Activated naive CD8-positive, alpha-beta T cell treated with anti-CD3 and anti-CD28 coated beads, Interleukin-2, amount 10 ng/mL, durations not matched to agents 7 days and 5 days (primary cell): ENCODE measurements at places on chromosomes 12 and 14.
A peak's percentile ranks its signal among the peaks of the same experiment; 100 is the strongest.

- no peaks in the 10 kb centered on the region for H3K4me1 ChIP-seq
- H3K27ac ChIP-seq = no peak overlapping the region
- no peaks in the 10 kb centered on the region for H3K36me3 ChIP-seq
- DNase-seq = no peak
- H3K4me3 ChIP-seq = no peak overlapping the region
Observed at GRCh38 chr12:115543269-115543668, 734.2 kb downstream of the MED13L start.

DNA sequence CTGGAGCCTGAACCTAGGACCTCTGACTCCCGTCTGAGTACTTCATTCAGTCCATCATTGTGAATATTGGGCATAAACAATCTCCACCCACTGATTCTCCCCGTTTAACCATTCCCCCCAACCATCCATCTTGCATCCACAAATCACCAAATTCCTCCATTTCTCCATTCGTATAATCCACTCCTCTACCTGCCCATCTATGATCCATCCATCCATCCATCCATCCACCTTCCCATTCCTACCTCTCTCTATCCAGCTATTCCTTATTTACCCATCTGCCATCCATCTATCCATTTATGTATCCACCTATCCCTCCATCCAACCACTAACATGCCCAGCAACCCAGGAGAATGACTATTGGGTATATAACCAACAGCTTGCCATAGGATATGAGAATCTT, 87.5 kb downstream of the CALM1 start:
- H3K4me3 ChIP-seq = no peak overlapping the region
- H3K4me1 ChIP-seq = peaks cover 10% of the 10 kb centered on the region
- DNase-seq = no peak
- H3K27ac ChIP-seq = no peak overlapping the region
- H3K36me3 ChIP-seq = peaks cover 2% of the 10 kb centered on the region

DNA sequence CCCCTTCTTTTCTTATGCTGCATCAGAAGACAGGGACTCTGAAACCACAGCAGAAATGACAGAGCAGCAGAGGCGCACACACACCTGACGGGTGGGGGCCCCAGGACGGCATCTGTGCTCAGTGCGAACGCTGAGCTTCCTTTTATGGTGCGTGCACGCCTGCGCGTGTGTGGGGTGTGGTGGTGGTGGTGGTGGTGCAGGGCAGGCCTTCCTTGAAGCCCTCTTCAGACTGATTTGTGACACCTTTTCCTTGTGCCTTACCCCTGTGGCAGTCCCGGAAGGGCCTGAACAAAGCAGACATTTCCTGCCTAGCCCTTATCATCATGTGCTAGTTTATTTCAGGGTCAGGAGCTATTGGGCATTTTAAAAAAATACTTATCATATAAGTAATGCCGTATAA, 75.7 kb downstream of the TSPAN9 start:
- H3K27me3 ChIP-seq = peaks cover 28% of the 10 kb centered on the region
- H3K4me3 ChIP-seq = no peak overlapping the region
- H3K4me1 ChIP-seq = peaks cover 4% of the 10 kb centered on the region
- peak; percentile 51 for DNase-seq
- H3K36me3 ChIP-seq = no peaks in the 10 kb centered on the region

GRCh38 chr12:153080-153746, 60.7 kb downstream of the SLC6A12 start:
- H3K27me3 ChIP-seq = no peaks in the 10 kb centered on the region
- H3K36me3 ChIP-seq = no peaks in the 10 kb centered on the region
- H3K27ac ChIP-seq = peak overlapping the region; percentile 12
- no peak overlapping the region for H3K4me3 ChIP-seq
- DNase-seq = peak; percentile 72
- H3K4me1 ChIP-seq = peaks cover 8% of the 10 kb centered on the region

DNA sequence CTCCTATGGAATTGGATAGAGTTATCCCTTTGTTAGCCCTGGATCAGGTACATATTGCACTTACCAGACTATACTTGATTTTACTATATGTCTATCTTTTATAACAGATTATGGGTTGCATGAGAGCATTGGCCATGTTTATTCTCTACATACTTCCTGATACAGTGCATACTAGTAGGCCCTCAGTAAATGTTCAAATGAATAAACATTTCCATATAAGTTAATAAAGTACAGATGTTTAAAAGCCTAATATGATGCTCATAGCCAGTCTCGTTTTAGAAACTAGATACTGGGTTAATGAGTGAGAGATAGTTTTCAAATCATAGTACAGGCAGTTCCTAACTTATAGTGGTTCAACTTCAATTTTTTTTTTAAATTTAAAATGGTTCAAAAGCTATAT, 39.5 kb upstream of the TOMM20L start:
- peaks cover 10% of the 10 kb centered on the region for H3K4me1 ChIP-seq
- H3K36me3 ChIP-seq = peaks cover 30% of the 10 kb centered on the region
- DNase-seq = no peak
- H3K4me3 ChIP-seq = no peak overlapping the region
- H3K27ac ChIP-seq = no peak overlapping the region

- peaks cover 6% of the 10 kb centered on the region for H3K27me3 ChIP-seq
- H3K27ac ChIP-seq = no peak overlapping the region
- H3K4me1 ChIP-seq = peaks cover 10% of the 10 kb centered on the region
- peaks cover 7% of the 10 kb centered on the region for H3K36me3 ChIP-seq
- no peak overlapping the region for H3K4me3 ChIP-seq
Observed at GRCh38 chr12:118013283-118013682, 3.2 kb upstream of the RFC5 start.

- no peaks in the 10 kb centered on the region for H3K27me3 ChIP-seq
- H3K36me3 ChIP-seq = no peaks in the 10 kb centered on the region
- no peak for DNase-seq
- no peaks in the 10 kb centered on the region for H3K4me1 ChIP-seq
Observed at GRCh38 chr14:79698298-79698711, 513.0 kb downstream of the DIO2 start.

DNA sequence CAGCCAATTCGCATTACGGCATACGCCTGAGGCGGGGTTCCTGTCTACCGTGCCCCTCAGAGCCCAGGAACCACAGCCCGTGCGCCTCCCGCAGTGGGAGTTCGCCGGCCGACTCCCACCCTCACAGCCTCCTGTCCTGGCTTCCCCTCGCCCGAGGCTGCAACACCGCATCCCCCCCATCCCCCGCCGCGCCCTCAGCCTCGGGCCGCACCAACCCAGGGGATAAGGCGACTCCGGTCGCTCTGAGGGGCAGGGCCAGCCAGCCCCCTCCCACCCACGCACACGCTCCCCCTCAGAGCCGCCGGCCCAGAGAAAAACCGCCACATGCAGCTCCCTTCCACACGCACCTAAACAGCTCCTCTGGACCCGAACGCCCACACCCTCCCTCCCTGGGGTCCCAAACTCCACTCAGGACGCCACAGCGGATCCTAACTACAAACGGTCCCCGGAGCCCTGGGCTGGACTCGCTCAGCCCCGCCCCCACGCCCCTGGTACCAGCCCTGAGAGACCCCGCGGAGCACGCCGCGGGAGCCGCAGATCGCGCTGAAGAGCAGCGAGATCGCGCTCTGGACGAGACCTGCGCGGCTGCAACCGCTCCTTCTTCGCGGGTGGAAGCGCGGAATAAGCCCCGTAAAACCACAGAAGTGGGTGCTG, at the start of gene C14orf39:
C14orf39 (minus strand) TSS at position 466 of the 654 bp plus-strand sequence. CDS start 985 bp downstream, outside the sequence.
- peaks cover 3% of the 10 kb centered on the region for H3K4me1 ChIP-seq
- H3K36me3 ChIP-seq = no peaks in the 10 kb centered on the region
- H3K27me3 ChIP-seq = peaks cover 11% of the 10 kb centered on the region
- peak within 1 kb of the TSS; percentile 36 for H3K4me3 ChIP-seq

DNA sequence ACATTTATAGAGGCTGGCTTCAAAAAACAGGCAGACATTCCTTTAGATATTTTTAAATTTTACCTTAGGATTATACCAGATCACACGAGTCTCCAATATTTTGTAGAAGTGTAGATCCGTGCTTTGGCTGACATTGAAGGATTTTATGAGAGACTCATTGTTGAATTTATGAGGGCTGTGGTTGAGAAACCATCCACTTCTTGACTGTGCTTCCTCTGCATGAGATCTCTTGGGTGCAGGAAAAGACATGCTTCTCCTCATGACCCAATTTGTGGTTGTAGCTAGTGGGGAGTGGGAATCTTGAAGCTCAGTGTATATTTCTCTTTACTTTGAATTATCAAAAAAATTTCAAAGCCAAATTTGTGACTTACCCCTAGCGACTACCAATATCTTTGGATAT, 36.7 kb upstream of the NKX2-8 start:
- H3K36me3 ChIP-seq = no peaks in the 10 kb centered on the region
- no peak overlapping the region for H3K27ac ChIP-seq
- DNase-seq = no peak
- H3K4me1 ChIP-seq = no peaks in the 10 kb centered on the region

- H3K4me3 ChIP-seq = no peak overlapping the region
- peaks cover 30% of the 10 kb centered on the region for H3K36me3 ChIP-seq
- peaks cover 16% of the 10 kb centered on the region for H3K4me1 ChIP-seq
- peak overlapping the region; percentile 22 for H3K27ac ChIP-seq
- no peak for DNase-seq
- H3K27me3 ChIP-seq = no peaks in the 10 kb centered on the region
Observed at GRCh38 chr14:74684434-74684833, 28.4 kb downstream of the AREL1 start.

DNA sequence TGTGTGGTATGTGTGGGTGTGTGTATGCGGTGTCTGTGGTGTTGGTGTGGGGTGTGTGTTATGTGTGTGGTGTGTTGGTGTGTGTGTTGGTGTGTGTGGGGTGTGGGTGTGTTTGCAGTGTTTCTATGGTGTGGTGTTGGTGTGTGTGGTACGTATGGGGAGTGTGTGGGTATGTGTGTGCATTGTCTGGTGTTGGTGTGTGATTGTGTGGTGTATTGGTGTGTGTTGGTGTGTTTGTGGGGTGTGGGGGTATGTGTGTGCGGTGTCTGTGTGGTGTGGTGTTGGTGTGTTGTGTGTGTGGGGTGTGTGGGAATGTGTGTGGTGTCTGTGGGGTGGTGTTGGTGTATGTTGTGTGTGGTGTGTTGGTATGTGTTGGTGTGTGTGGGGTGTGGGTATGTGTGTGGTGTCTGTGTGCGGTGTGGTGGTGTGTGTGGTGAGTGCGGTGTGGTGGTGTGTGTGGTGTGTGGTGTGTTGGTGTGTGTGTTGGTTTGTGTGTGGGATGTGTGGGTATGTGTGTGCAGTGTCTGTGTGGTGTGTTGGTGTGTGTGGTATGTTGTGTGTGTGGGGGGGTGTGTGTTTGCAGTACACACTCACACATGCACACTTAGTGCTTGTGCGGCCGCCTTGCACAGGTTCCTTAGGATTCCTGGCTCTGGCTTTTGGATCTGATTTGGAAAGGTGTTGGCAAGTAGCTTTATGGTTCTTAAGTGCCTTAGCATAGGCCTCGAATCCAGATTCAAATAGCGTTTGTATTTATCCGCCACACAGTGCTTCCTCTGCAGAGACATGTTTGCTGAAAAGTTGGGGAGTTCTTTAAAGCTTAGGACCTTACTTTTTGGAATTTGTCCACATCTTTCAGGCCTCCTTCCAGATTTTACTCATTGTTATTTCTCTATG, 16.4 kb downstream of the MLXIP start:
- no peak overlapping the region for H3K27ac ChIP-seq
- peaks cover 14% of the 10 kb centered on the region for H3K36me3 ChIP-seq
- peaks cover 40% of the 10 kb centered on the region for H3K4me1 ChIP-seq
- no peak overlapping the region for H3K4me3 ChIP-seq
